ENCODE measurements at places on chromosomes 1 and 21.

GRCh38 chr1:12604114-12604874 is 13.7 kb downstream of the DHRS3 start:
- no peak for DNase-seq

GRCh38 chr1:199282751-199283305 is 644.0 kb downstream of the PTPRC start:
- DNase-seq, result no peak

DNA sequence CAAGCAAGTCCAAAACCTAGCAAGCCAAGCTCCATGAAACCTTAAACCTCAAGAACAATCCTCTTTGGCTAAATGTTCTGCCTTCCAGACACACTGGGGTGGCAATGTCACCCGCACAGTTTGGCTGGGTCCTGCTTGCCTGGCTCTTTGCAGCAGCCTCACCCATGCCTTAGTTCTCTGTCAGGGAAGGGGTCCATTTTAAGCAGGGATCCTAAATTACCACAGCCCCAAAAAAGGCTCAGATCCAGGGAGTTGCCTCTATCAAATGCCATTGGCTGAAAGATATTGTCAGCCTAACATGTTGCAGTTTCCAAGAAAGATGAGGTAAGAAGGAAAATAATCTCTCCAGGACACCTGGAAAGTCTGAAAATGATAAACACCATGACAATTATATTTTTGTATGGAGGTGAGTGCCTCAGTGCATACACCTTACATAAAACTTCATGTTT is 26.1 kb upstream of the LYPLAL1 start:
- DNase-seq, result no peak

DNA sequence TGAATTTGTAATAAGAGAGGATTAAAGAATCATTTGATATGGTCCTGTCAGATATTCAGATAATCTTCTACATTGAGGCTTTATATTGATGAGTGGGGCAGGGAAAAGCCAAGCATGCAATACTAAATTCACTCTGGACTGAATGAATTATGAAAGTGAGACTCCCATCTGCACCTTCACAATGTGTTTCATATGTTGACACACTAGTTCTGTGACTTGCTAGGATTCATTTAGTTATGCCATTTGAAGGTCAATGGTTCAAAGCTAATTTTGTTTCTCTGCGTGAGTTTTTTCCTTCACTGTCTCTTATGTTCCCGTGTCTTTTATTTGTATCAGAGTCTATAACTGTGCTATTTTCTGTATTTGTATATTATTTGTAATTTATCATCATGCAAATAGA is 1332.5 kb downstream of the KCNT2 start:
- no peak for DNase-seq

DNA sequence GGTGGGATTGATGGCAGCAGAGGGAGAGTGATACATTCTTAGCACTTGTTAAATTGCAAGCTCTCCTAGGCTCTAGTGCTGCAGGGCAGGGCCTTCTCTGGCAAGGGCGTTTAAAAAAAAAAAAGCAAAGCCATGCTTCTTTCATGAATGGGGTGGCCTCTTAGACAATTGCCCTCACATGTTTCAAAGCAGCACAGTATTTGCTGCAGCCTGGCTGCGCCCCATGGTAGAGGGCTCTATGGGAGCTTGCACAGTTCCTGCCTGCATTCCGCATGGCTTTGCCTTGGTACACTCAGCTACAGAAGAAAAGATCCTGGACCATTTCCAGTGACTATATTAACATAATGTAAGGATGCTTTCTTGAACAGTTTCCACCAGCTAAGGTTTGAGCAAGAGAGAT is 267.2 kb downstream of the ZNF648 start:
- no peak for DNase-seq

GRCh38 chr1:24911651-24912155 is 18.4 kb downstream of the RUNX3 start:
- no peak for DNase-seq

- DNase-seq, result no peak
These were observed 131.6 kb downstream of the SNX7 start for GRCh38 chr1:98793136-98793535.

DNA sequence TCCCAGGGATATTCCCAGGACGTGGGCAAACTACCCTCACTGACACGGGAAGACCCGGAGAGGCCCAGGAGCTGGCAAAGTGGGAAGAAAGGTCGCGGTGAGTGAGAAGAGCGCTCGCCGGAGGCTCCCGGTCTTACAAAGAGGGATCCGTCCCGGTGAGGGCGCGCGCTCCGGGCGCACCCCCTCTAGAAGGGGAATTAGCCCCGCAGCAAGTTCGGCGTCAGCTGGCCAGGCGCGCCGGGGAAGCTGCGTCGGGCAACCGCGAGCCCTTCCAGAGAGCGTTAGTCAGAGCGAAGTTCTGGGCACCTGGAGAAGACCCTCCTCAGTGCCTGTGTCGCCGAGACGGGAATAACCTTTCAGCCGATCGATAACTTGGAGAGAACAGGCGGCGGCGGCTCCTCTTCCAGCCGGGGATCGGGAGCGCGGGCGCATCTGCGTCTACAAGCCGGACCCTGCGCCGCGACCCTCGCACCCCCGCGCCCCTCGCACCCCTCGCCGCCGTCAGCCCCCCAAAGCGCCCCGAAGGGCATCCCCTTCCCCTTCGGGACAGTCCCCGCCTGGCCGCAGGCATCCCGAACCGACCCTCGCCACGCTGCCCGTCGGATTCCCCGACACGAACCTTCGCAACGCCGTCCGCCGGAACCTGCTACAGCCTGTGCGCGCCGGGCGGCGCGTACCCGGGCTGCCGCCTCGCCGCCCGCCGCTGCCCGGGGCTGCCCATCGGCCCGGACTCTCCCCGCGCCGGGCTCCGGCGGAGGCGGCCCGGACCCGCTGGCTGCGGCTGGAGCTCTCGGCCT is 485 bp downstream of the SIPA1L2 start:
- peak; percentile 20 for DNase-seq

- no peak for DNase-seq
These were observed 30.5 kb downstream of the ZBTB8OS start for GRCh38 chr1:32619701-32620485.

DNA sequence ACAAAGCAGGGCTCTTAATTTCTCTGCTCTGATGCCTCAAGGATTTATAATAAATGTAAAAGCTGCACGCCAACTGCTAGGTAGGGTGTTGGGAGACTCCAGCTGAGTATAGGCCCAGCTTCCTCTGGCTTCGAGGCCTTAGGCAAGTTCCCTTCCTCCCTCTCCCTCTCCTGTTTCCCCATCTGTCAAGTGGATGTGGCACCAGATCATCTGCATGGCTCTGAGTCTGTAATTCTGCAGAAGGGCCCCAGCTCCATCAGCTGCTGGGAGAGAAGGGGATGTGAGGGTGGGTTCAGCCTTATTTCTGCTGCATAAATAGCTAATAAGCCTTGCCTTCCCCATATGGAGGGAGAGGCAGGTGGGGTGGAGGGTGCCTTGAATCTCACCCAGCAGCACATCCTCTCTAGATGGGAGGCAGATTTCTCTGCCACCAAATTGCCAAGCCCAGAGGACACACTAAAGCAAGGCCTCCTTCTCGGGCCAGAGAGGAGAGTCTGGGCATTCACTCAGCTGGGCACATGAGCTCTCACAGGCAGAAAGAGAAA is 3.8 kb downstream of the TRIM62 start:
- no peak for DNase-seq

- no peak for DNase-seq
These were observed 24.4 kb downstream of the MRPL39 start for GRCh38 chr21:25582888-25583287.

GRCh38 chr1:43572538-43572937 is 41.9 kb downstream of the PTPRF start:
- no peak for DNase-seq

DNA sequence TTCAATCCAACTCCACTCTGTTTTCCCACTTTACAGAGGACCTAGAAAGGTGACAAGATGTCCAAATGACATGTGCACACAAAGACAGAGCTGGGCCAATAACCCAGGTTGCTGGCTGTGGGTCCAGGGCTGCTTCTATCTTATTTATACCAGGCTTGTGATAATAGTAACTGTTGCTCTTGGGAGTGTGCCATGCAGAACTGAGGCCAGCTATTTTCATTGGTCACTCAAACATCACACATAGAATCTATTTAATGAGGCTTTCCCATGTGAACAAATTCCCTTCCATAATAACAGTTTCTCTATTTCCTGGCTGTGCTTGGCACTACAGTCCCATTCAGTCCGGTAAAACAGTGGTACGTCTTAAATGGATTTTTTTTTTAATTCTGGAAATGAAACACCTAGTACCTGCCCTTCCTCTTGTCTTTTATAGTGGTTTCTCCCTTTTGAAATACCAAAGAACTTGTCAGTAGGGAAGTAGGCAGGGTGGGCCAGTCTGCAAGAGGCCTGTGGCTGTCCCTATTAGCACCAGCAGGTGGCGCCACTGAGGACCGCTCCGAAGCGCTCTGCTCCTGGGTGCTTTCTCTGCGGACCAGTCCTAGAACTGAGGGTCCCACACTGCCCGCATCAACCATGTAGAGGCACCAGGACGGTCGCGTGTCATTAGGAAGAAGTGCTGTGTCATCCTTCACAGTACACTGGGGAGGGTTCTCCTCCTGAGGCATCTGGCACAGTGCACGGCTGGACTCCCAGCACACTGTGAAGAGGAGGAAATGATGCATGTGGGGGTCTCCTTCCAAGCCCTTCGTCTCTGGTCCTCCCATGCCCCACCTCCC is 52.1 kb downstream of the GPR161 start:
- DNase-seq, result peak; percentile 47

DNA sequence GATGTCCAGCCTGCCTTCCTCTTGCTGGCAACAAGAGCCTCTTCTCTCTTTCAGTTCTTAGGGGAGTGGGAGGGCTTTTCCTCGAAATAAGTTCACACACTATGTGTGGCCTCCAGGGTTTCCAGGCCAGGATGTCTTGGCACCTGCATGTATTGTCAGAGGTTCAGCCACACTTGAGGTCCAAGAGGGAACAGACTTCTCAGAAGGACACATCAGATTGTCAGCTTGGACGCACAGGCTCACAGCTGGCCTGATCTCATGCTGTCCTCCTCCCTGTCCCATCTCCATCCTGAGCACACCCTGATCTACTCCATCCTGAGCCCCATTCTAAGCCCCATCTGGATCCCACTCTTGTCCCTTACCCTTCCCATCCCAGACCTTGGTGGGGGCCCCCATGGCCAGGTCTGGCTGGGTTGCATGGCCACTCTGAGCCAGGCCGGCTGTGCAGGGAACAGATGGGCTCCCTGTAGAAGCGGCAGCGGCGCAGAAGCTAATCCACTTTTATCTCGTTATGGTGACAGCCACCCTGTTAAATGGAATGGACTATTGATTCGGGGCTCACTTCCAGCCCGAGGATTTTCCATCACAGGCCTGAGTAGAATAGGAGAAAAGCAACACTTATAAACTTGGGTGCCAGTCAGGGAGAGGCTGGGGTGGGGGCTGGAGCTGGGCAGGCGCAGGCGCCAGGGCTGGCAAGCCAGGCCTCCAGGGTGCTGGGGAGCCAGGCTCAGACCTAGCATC is 85.1 kb upstream of the CSF3R start:
- no peak for DNase-seq

DNA sequence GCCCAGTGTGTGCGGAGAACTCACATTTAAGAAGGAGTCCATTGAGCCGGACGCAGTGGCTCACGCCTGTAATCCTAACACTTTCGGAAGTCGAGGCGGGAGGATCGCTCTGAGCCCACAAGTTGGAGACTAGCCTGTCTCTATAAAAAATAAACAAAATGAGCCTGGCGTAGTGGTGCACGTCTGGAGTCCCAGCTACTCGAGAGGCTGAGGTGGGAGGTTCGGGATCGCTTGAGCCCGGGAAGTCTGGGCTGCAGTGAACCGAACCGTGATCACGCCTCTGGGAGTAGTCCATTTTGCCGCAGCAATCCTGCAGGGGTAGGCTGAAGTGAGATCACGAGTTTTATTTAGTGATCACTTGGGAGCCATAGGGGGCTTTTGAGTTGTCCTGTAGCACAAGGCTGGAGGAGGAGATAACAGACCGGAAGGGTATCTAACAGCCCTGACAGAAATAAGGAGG is 497 bp upstream of the FUCA1 start:
- no peak for DNase-seq

DNA sequence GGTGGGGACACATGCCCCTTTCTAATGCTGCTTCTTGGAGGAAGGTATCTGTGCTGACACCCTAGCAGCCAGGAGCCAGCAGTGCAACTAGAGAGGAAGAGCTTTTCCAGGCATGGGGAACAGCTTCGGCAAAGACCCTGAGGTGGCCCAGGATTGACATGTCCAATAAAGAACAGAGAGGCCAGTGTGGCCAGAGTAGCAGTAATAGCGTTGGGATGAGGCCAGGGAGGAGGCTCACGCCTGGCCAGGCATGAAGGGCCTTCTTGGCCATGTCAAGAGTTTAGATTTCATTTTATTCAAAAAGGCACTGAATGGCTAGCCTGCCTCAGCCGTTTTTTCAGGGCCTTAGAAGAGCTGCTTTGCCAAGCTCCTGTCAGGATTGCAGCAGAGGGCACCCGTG is 16.3 kb upstream of the ADAMTSL4 start:
- DNase-seq, result no peak

- DNase-seq, result no peak
These were observed 294.1 kb upstream of the VAMP3 start for GRCh38 chr1:7476861-7477547.

GRCh38 chr1:49686107-49686506 is 337.6 kb downstream of the AGBL4 start:
- DNase-seq, result no peak

GRCh38 chr1:230334447-230334837 is 91.7 kb downstream of the PGBD5 start:
- DNase-seq, result no peak

DNA sequence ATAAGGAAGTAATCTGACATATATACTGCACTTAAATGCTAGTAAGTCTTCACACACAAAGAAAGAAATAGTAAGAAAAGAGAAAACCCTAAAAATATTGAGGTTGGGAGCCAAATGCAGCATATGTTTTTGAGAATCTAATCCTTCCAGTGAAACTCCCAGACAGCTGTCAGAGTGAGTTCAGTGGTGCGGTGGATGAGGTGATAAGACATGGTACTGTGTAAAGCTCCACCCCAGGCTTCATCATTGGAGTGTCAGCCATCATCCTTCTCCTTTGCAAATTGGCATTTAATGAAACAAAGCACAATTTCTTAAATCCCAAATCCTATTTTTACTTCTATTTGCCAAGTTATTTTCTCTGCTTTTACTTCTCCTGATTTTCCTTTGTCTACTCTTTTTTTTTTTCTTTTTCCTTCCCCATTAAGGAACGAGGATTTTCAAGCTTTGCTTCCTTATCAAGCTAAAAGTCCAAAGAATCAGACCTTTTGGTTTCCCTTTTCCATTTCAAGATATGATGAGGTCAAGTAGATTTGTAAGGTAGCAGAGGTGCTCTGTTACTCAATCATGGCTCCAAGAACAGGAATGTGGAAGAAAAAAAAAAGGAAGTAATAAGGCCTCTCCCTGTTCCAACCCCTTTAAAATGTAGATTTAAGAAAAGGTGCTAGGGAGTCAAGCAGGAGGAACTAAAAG is 343.3 kb downstream of the SETD4 start:
- no peak for DNase-seq

- DNase-seq, result no peak
These were observed 156.5 kb downstream of the PDE4B start for GRCh38 chr1:65949230-65949626.

GRCh38 chr1:97190326-97190725 is 468.7 kb downstream of the PTBP2 start:
- DNase-seq, result no peak
